Esophagus muscularis mucosa (tissue), 4 donors: ENCODE measurements at places on chromosomes 16 and 17. TPM values are rescaled to one million over a fixed set of nuclear protein-coding genes. Genes with fewer than 3 reads are reported as not detected.

Gene P2RX1
- total RNA-seq: 14.6 TPM

Gene NLGN2
- 30.2 TPM for total RNA-seq

Gene MPP3
- total RNA-seq: 5.0 TPM

Gene PDILT
- total RNA-seq: not detected

Gene G6PC1
- 0.06 TPM for total RNA-seq

Gene SLC4A1
- total RNA-seq: 0.19 TPM

Gene PYY
- not detected for total RNA-seq

Gene PTX4
- not detected for total RNA-seq

Gene CSH2
- not detected for total RNA-seq

Gene ZNF778
- 11.2 TPM for total RNA-seq

Gene MPG
- total RNA-seq: 116 TPM

Gene HP
- 1.1 TPM for total RNA-seq

Gene TPSD1
- total RNA-seq: 1.8 TPM

Gene NPIPB8
- total RNA-seq: not detected

Gene FSCN2
- 2.4 TPM for total RNA-seq

Gene FNDC8
- not detected for total RNA-seq

Gene ARSG
- 3.6 TPM for total RNA-seq

Gene CIBAR2
- not detected for total RNA-seq

Gene HSD17B1
- 0.50 TPM for total RNA-seq

Gene ZNF500
- 19.4 TPM for total RNA-seq

Gene BRIP1
- 0.13 TPM for total RNA-seq

Gene MAP1LC3B
- total RNA-seq: 49.4 TPM

Gene C1QTNF8
- not detected for total RNA-seq

Gene EXOC3L1
- 4.0 TPM for total RNA-seq

Gene KRTAP2-2
- total RNA-seq: not detected

Gene GCGR
- total RNA-seq: 0.40 TPM

Gene USP43
- not detected for total RNA-seq

Gene CCDC78
- 2.5 TPM for total RNA-seq

Gene ETV4
- 1.3 TPM for total RNA-seq

Gene ITGB3
- total RNA-seq: 61.5 TPM

Gene ZNF688
- total RNA-seq: 33.4 TPM

Gene DPEP1
- total RNA-seq: not detected

Gene MYCBPAP
- 0.33 TPM for total RNA-seq

Gene KRTAP4-1
- total RNA-seq: not detected

Gene SCARF1
- total RNA-seq: 19.8 TPM

Gene PLLP
- total RNA-seq: 10.7 TPM

Gene NPIPA8
- total RNA-seq: not detected

Gene SMIM36
- not detected for total RNA-seq

Gene HSBP1
- 13.6 TPM for total RNA-seq

Gene ARHGAP27
- total RNA-seq: 12.9 TPM

Gene CUEDC1
- total RNA-seq: 50.4 TPM

Gene HSDL1
- total RNA-seq: 14.6 TPM

Gene CHST4
- not detected for total RNA-seq
